ENCODE measurements at places on chromosomes 2 and 18. TPM values are rescaled to one million over a fixed set of nuclear protein-coding genes. Genes with fewer than 3 reads are reported as not detected.

DNA sequence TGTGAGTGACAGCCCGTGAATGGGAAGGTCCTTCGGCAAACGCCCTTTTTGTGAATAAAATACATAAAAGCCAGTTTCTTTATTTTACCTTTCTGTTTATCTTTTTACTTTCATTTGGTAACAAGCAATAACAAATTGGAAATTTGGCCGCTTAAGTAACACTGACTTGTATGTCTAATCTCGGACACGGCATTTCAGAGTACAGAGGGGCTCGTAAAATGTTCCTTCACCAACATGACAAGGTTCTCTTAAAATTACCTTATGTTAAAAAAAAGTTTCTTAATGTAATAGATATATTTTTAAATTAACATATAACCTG, 558 bp upstream of the NEMP2 start:
- no peak for DNase-seq

Gene KRTCAP3
- 42.0 TPM for total RNA-seq

DNA sequence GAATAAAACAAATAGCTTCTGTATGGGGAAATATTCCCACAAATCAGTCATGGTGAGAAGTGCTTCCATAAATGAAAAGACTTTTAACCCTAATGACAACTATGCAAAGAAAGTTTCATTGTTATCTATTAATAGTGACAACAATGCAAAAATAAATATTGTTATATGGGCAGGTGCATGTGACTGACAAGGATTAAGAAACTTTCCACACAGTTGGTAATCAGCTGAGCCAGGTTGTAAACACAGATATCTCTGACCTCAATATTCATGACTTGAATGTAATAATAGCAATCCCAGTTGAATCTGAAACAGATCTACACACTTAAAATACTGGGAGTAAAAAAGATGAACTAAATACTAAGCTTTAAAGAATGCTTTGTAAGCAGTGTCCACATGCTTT, 517.0 kb upstream of the SOX11 start:
- DNase-seq: peak; percentile 8

GRCh38 chr2:240725266-240725665, 33.6 kb downstream of the AQP12A start:
- no peak for DNase-seq

- no peak for DNase-seq
Measured at GRCh38 chr2:1370461-1370860, 42.8 kb upstream of the TPO start.

GRCh38 chr2:215361211-215361875, 49.5 kb downstream of the ATIC start:
- DNase-seq: no peak

Gene DPP10
- total RNA-seq: 15.6 TPM

Gene NDUFV2
- 71.0 TPM for total RNA-seq

DNA sequence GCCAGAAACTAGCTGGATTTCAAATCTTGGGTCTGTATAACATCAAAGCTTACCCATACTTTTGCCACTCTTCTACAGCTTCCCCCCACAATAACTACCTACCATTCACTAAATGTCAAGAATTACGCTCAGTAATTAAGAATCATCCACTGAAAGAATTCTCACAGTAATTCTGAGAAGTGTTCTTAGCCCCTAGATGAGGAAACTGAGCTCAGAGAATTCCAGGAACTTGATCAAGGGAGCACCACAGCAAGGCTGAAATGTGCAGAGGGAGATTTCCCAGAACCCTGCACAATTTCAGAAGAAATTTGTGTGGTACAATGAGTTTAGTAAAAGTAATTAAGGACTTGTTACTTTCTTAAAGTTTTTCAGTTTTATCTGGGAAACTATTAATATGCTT, 194.5 kb upstream of the STK17B start:
- no peak for DNase-seq

Gene SPEG
- total RNA-seq: 24.0 TPM

DNA sequence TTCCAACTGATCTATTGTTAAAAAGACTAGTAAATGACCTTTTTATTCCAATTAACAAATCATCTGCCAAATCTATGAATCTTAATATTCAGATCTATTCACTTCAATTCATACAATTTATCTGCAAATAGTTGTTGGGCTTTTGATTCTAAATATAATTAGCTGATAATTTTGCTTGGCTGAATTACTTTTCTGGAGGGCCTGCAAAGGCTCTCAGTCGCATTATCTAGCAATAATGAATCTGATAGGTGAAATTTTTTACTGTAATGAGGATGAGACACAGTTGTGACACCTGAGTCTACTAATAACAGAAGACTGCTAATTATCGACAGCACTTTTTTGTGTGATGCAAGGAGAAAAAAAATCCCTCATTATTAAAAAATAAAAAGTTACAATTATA, 565.1 kb downstream of the ZEB2 start:
- DNase-seq: no peak

DNA sequence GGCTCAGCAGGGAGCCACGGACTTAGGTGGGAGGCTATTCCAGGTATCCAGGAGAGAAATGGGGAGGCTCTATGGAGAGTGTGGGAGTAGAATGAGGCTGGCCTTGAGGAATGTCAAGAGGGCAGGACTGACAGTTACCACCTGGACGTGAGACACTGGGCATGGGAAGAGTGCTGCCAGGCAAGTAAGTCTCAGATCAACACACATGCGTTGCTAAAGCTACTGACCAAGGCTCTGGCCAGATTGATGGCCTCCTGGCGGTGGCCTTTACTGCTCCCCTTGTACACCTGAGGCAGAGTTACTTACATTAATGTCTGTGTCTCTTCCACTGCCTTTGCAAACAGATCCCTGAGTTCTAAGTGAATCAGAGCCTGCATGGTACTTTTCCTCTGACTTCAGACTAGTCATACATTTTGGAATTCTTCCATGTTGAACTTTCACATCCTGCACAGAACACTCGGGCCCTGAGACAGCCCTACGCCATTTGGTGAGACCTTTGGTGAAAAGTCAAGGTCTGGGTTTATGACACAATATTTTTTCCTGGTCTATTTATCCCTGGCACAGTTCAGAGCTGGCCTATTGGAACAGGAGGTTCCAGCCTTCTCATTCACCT, 398.8 kb upstream of the TRIB2 start:
- no peak for DNase-seq

DNA sequence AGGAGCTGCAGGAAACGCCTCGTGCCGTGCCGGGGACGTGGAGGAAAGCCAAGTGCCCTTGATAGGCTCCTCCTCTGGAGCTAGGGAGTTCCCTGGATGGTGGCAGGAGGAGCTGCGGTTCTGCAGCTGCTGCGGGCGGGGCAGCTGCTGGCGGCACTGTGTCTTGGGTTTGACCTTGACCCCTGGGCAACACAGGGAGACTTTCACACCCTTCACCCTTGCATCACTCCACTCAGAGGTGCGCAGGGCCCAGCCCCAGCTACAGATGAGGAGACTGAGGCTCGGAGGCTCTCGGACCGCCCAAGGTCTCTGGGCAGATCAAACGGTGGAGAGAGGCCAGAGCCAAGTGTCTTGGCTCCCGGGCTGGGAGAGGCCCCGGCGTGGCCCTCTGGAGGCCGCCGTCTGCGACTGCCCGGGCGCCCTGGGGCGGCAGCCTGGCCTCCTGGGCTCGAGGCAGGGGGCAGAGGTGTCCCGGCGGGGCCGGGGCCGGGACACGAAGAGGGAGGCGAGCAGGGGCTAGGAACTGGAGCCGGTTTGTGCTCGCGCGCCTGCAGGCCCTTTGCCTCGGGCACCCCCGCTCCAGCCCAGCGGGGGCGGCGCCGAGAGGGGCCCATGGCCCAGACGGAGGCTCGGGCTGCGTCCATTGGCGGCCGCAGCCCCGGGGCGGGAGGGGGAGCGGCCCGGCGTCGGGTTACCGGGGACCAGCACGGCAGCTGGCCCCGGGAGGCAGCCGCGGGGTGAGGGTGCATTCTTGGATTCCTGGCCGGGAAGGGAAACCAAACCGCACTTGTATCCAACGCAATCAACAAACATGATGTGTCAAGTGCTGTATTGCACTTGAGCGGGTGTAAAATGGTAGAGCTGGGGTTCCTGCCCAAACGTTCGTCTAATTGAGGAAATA, 129.6 kb upstream of the SLC1A4 start:
- DNase-seq: peak; percentile 94

GRCh38 chr2:135641156-135642068, 100.2 kb upstream of the UBXN4 start:
- DNase-seq: no peak

Gene SERPINB4
- total RNA-seq: not detected

Gene MYOM1
- 16.5 TPM for total RNA-seq

DNA sequence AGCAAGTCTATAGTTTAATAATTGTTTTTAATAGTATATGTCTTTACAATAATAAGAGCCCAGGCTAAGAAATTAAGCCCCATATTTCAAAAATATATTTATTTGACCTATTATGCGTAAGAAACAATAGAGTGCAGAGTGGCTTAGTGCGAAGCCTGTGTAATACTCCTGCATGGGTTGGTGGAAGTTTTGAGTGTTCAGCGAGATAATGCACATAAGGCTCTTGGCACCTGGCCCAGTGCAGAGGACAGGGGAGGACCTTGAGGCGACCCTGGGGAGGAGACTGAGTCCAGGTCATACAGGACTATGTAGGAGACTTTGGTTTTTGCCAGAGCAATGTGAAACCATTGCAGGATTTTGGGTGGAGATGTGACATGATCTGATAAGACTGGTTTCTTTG, 132.4 kb upstream of the ST6GAL2 start:
- DNase-seq: no peak

Gene DNER
- 10.6 TPM for total RNA-seq

DNA sequence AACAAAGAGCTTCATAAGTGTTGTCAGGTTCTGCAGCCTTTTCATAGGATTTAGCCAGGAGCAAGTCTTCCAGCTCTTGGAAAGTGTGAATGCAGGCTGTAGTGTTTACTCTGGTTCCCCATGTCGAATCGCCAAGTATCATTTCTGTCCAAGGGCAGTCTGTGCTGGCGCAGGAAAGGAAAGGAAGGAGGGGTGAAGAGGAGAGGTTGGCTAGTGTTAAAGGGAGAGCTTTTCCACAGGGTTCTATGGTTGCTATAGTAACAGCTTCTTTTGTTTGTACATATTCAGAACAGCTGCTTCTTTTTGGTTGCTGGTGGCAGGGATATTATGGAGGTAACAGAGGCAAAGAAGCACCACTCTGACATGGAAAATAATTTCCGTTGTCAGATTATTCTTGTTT, 69.9 kb downstream of the KCNH7 start:
- no peak for DNase-seq

- DNase-seq: peak; percentile 60
Measured at GRCh38 chr2:168920504-168921157, 19.5 kb downstream of the G6PC2 start.

GRCh38 chr2:29578084-29578598, 343.2 kb downstream of the ALK start:
- DNase-seq: no peak

DNA sequence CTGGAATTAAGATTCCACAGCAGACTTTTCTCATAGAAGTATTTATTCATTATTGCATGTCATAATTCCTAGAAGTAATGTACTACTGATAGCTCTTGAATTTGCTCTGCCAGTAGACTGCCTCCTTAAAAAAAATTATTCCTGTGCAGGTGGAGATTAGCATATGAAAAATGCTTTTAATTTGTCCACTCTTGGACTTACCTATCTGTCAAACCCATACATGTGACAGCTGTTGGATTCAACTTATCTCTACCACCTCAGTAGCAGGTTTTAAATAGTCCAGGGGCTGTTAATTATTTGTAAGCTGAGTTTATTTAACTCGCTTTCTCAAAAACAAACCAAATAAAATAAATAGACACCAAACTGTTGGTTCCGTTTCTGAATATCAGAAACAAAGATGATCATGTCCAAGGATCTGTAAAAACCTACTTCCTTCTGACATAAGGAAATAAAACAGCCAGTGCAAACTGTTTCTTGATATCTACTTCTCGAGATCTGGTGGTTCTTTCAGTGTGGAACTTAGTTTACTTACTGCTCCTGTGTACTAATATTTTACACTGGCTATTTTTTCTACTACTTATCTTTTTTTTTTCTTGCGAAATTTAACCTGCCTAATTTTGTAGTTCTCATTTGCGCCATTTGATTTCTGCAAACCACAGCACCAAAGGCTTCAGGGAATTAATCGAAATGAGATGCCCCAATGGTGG, 44.2 kb downstream of the ZEB2 start:
- DNase-seq: no peak

Gene SPDYA
- 7.1 TPM for total RNA-seq

- DNase-seq: no peak
Measured at GRCh38 chr18:64380117-64380516, 231.2 kb upstream of the LINC00305 start.

DNA sequence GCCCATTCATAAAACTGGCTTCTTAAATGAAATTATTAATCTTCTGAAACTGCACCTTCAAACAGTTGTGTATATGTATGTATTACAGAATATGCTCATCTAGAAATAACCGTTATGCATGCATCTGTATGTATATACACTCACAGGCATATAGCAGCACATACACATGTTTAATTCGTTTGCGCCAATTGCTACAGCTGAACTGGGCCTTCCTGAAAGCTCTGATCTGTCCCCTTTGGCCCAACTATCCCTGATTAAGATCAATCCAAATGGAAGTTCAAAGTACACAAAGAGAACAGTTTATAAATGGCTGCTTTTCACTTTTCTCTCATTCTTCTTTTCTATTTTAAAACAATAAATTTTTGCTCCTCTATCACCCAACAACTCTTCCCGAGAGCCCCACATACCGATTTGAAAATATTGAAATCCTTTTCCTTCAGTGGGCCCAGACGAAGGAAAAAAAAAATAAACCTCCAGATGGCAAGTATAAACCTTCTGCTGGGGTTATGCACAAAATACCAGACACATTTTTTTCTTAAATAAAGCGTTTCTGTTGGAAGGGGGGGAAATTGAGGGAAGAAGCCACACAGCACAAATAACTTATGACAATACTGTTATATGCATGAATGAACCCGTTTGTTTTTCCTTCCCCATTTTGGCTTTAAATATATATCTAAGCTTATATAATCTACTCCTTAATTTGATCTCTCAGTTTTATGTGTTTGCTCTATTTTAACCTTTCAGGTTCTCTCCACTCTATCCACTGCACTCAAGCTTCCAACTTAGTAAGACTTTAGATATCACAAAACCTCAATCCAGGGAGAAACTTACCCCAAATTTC, 267.3 kb downstream of the TCF4 start:
- no peak for DNase-seq

DNA sequence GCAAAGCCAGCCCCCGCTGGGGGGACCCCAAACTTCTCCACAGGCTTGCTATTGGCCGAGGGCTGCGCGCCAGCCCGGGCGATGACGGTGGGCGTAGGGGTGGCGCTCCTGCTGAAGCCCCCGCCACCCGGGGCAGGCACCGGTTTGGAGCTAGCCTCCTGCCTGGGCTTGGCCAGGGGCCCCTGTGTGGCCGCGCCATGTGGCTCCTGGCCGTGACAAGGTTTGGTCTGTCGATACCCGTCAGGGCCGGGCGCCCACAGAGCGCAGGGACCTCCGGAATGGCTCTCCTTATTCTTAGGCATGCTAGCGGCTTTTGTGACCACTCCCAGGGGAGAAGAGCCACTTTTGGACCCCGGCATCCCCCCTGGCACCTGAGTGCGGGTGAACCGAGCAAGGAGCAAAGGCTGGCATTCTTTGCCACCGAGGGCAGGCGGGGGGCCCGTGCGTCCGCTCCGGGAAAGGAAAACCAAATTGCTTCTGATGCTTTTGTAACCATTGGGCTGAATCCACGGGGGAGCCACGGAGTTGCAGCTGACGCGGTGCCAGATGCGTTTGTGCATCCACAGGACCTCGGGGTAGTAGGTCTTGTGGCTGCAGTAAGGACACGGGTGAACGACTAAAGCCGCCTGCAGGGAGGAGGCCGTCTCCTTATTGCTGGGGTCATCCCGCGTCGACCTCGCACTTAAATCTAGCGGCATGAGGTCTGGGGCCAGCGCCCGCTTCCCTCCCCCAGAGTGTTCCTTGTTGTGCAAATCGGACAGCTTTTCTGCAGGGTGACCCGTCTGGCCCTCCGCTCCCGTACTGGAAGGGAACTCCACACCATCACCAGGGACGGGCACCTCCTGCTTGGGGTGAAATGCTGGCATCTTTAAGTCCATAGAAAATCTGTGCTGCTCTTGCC, 115.6 kb downstream of the ZNF516 start:
- no peak for DNase-seq
